NCI-H1417 (cell line): ENCODE measurements at places on chromosomes 1 and 21.

- DNase-seq = no peak
Measured at GRCh38 chr1:182586380-182586779, 2.7 kb downstream of the RNASEL start.

- DNase-seq = no peak
Measured at GRCh38 chr1:220882061-220882891, 3.0 kb downstream of the HLX start.

DNA sequence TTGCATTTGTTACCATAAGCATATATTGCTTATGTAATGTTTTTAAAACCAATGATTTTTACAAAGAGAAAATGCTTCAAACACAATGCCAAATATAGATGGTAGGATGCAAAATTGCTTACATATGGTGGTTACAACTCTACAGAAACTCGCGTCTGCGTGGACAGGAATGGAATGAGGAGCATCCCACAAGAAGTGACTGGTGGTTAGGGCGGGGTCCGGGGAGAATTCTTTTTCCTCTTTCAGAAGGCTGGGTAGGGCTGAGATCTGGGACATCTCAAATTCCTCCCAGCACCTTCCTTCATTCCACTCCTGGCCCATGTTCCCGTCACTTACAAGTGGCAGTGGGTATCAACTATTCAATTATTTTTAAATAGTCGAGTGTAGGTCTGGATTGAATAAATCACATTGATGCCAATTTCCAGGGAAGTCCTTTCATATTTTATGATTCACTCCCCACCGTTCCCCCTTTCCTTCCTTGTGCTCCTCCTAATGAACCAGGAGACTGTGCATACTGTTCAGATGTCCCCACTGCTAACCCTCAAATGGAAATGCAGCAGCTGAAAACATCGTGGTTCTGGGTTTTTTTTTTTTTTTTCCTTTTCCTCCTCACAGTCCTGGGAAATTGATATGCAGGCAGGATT is 174.5 kb upstream of the POU3F1 start:
- no peak for DNase-seq

DNA sequence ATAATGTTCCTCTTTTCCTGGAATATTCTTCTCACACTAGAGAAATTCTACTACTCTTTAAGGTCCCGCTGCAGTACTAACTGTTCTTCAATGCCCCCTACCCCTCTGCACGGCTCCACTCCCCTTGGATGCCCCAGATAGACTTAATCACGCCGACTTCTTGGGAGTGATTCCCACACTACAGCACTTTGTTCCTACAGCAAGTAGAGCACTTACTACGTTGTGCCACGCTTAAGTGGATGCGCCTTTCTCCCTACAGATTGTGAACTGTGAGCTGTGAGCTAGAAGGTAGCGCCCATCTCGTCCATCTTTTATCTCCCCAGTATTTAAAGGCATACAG is 2.2 kb downstream of the ZNF436 start:
- DNase-seq = no peak

GRCh38 chr21:43282358-43283120 is 113.7 kb downstream of the CRYAA start:
- no peak for DNase-seq

- DNase-seq = no peak
Measured at GRCh38 chr1:162688521-162688920, 56.3 kb downstream of the DDR2 start.

GRCh38 chr1:20931930-20932436 is 144.9 kb upstream of the HP1BP3 start:
- DNase-seq = no peak

- peak; percentile 2 for DNase-seq
Measured at GRCh38 chr1:19113697-19114092, 96.4 kb downstream of the UBR4 start.

DNA sequence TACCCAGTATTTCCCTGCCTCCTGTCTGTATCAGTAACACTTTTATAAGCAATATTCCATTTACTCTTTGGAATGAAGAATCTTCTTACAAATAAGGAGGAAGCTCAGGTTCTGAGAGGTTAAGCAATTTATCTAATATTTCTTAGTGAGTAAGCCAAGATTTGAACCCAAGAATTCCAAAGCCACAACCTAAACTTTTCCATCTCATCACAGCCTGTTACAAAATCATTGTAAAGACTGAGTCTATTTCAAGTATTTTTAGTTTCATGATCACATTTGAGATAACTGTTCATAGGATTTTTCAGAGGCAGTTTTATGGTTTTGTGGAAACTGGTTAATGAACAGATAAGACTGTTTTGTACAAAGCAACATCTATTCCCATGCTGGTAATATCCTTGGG is 29.8 kb upstream of the HHAT start:
- DNase-seq = no peak

DNA sequence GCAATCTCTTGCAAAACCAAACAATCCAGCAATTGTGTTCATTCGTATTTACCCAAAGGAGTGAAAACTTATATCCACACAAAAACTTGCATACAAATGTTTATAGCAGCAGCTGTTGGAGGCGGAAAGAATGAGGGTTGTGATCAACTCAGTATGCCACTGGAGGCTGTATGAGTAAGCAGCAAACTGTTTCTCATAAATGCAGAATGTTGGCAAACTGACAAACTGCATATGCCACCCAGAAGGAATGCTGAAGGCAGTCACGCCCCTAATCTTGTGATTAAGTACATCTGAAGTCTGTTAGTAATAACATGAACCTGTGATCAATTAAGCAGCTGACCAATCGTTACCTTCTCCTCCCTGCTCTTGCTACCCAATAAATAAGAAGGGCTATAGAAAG is 60.5 kb upstream of the CR2 start:
- DNase-seq = no peak

DNA sequence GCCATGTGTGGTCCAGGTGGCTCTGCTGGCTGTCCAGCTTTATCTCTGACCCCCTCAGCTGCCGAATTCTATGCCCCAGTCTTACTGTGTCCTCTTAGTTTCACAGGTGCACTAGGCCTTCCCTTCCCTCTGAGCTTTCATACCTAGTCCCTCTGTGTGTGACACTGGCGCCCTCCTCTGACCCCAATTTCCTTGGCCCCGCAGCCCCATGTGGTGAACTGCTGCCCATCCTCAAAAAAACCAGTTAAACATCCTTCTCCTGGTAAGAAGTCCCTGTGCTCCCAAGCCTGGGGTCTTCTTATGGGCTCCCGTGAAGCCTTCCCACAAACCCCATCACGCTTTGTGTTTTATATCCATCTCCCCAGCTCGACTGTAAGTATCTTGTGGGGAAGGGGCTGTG is 93.9 kb upstream of the TSPAN2 start:
- DNase-seq = no peak

GRCh38 chr21:38439957-38440356 is 58.3 kb downstream of the ERG start:
- DNase-seq = peak; percentile 27

DNA sequence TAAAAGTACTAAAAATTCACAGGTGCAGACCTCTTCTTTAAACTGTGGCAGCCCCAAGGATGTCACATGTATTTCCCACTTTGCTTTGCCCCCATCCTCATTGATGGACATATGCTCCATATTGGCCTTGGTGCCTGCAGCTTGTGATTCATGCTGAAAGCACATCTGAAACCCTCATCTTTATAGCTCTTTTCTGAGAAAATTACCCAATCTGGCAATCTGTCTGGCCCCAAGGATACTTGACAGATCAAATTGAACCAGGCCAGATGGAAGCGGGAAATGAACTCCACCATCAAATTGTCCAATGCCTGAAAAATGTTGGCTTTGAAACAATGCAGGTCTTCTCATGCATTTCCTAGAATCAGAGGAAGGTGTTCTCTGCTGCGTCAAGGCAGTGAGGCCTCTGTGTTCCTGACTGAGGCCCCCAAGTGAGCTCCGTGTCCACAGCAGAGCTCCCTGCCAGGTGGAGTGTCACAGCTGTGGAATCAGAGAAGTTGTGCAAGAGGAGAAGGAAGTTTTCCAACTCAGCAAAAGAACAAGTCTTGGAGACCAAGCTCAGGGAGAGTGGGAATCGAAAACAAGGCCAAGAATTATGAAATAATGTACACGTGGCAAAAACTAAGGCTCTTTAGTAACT is 323.7 kb downstream of the PLPP3 start:
- no peak for DNase-seq

- DNase-seq = no peak
Measured at GRCh38 chr1:110778821-110779220, 94.1 kb upstream of the CD53 start.

DNA sequence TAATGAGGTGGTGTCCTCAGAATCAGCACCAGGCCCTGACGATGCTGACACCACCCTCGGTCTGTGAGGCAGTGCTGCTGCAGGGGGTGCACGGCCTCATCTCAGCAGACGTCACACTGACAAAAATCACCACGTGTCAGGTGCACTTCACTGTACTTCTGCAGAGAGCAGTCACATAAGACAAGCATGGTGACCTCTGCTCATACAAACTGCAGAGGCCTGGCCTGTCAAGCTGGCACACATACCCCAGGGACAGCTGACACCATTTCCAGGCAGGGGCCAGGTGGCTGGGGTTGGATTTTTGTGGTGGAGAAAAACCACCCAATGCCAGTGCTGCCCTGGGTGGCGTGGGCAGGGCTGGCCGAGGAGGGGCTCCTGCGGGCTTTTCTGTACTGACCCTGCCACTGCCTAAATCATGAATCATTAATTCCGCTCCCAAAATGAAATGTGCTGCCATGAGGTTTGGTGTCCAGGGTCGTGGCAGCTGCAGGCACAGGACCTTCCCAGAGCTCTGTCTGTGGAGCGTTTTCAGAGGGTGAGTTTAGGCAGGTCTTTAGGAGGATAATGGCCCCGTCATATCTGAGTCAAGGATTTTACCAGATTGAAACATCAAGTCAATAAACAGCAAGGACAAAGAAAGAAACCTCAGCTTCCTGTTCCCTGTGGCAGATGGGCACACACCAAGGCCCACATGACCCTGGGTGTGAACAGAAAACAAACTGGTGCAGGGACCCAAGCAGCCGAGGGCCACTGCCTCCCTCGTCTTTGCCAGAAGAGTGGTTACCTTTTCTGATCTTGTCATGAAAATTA is 33.4 kb upstream of the GPR153 start:
- no peak for DNase-seq

- peak; percentile 96 for DNase-seq
Measured at GRCh38 chr1:246219508-246220030, 287.5 kb downstream of the SMYD3 start.

DNA sequence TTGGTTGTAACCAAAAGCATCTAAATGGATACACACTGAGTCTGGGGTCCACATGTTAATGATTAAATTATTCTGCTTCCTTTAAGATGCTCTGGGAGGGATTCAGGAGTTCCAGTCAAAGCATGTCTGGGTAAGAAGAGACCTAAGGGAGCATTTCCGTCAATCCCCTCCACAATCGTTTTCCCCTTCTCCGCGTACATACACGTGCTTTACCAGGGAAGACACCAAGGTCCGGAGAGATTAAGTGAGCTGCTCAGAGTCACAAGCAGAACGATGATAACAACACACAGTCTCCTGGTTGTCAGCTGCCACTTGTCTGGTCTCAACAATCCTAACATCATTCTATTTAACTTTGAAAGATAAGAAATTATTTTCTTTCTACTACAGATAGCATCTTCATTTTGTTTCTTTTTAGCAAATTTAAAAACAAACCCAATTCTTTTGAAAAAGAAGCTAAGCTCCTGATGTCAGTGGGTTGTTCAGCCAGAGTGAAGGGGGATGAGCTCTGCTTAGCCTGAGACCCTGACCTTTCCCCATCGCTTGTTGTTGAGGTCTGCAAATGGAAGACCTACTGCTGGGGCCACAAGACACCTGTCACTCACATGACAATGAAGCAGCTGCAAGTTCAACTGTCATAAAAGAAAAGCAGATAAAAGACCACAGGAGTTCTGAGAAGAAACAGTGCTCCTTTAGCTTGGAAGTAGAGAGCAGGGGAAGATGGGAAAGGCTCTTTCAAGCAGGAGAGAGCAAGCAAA is 4.5 kb downstream of the PAFAH2 start:
- DNase-seq = no peak

DNA sequence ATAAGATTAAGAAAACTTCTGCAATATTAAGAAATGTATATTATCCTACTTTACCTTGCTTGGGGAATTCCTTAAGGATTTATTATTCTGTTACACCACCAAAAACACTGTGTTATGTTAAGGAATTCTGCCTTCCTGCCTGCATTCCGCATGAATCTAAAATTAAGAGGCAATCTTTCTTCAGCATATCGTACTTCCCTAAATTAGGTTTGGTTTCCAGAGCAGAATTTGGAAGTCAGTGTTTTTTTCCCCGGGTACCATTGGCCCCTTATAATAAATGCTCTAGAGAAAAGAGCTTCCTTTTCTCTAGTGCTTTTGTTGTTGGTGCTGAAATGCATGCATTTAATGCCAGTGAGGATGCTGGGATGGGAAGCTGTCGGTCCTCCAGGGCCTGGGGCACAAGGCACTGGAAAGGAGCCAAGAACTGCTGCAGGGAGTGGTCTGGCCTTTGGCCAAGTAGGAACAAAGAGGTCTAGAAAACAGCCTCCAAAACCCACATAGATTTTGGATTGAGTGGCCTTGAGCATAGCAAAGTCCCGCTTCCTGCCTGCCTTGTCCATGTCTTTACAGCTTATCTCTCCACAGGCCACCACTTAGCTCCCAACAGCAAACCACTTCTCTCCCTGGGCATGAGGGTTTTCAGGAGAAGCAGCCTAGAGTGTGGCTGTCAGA is 69.9 kb downstream of the RRAGC start:
- peak; percentile 40 for DNase-seq

DNA sequence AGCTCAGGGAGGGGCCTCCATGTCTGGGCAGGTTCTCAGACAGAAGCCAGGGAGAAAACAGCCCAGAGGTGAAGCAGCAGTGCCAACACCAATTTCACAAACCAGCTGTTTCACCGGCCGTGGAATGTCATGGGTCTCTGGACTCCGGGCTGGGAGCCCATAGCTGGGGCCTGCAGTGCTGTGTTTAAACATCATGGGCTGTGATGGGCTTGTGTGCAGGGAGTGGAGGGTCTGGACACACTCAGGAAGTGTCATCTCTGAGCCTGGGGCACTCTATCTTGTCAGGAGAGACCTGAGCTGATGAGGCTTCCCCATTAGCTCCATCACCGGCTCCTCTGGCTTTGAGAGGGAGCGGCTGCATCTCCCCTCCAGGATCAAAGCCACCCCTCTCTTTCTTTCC is 173.6 kb upstream of the IGSF21 start:
- no peak for DNase-seq

GRCh38 chr21:37974081-37974480 is 57.8 kb upstream of the KCNJ6 start:
- DNase-seq = no peak

- DNase-seq = no peak
Measured at GRCh38 chr1:218456444-218456843, 111.3 kb downstream of the TGFB2 start.

DNA sequence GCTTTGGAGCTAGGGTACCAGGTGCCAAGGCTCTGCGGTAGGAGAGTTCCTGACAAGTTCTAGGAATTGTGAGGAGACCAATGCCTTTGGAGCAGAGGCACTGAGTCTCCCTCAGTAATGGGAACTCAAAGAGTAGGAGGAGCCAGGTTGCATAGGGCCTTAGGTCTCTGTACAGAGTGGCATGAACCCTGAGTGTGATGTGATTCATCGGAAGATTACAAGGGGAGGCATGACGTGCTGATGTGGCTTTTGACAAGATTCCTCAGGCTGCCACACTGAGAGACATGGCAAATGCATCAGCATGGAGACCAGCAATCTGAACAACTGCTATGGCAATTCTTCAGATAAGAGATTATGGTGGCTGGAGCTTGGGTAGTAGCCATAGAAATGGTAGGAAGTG is 94.6 kb upstream of the SLC44A3 start:
- DNase-seq = no peak
